Stimulated activated CD4-positive, alpha-beta T cell treated with anti-CD3 and anti-CD28 coated beads, Interleukin-1b, Interleukin-23, amount 100 ng/mL, for 1 hour (primary cell): ENCODE measurements at places on chromosomes 4 and X.

DNA sequence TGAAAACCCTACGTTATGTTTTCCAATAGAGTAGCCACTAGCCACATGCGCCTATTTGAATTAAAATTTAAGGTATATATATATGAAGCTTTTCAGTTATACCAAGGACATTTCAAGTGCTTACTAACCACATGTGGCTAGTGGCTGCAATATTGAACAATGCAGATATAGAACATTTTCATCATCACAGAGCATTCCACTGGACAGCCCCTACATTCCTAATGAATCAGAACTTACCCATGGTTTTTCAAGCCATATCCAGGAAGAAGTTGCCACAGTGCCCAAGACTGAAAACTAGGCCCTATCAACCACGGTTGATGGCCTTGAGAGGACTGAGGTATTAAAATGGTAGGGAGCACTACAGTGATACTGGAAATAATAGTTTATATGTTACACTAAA is 29.7 kb downstream of the NEK1 start:
- no peak for DNase-seq

DNA sequence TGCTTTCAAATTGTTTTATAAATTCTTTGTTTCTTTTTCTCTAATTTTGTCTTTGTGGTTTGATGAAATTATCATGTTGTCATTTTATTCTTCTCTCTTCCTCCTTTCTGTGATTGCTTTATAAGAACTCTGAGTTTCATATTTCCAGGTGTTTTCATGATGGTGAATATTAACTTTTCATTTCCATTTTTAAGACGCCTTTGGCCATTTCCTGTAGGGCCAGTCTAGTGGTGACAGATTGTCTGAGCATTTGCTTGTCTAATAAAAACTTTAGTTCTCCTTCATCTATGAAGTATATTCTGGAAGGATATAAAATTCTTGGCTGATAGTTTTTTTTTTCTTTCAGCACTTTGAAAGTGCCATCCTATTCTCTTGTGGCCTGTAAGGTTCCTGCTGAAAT is 128.1 kb downstream of the FAM13A start:
- DNase-seq, result no peak

GRCh38 chr4:181498148-181498547 is 745.1 kb upstream of the TENM3 start:
- no peak for DNase-seq

DNA sequence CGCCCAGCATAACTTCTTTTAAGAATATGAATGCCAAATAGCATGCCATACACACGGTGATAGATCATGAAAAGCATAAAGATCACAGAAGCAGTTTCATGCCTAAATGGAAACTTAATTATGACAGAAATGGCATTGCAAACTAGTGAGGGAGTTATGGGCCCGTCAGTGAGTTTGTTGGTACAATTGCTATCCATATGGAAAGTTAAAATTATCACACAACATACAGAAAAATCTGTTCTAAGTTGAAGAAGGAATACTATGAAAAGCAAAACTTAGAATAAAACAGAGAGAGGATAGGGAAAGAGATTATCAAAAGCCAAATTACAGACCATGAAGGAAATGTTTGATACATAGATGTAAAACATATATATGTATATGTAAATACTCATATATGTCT is 30.2 kb upstream of the RAP1GDS1 start:
- no peak for DNase-seq

GRCh38 chrX:285076-285677 is 4.0 kb downstream of the PLCXD1 start:
- no peak for DNase-seq

GRCh38 chr4:87007528-87008446 is 73.0 kb downstream of the AFF1 start:
- DNase-seq, result no peak

- no peak for DNase-seq
These were observed 5.8 kb upstream of the SRD5A3 start for GRCh38 chr4:55340266-55340665.

DNA sequence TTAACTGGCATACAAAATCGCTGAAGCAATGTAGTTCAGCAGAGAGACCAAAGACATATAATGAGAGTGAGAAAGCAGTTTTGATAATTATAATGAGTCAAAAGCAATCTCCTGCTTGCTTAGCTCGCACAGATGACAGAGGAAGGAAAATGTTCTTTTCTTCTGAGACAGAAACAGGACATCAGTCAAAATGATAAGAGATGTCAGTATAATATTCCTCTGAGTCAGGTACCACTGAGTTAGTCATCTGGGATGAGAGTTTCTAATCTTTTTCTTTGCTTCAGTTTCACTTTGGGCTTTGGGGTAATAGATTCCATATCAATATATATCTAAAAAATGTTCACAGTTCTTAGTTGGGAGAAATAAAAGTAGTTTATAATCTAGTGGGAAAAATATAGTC is 387.2 kb downstream of the PCDH7 start:
- DNase-seq, result no peak

DNA sequence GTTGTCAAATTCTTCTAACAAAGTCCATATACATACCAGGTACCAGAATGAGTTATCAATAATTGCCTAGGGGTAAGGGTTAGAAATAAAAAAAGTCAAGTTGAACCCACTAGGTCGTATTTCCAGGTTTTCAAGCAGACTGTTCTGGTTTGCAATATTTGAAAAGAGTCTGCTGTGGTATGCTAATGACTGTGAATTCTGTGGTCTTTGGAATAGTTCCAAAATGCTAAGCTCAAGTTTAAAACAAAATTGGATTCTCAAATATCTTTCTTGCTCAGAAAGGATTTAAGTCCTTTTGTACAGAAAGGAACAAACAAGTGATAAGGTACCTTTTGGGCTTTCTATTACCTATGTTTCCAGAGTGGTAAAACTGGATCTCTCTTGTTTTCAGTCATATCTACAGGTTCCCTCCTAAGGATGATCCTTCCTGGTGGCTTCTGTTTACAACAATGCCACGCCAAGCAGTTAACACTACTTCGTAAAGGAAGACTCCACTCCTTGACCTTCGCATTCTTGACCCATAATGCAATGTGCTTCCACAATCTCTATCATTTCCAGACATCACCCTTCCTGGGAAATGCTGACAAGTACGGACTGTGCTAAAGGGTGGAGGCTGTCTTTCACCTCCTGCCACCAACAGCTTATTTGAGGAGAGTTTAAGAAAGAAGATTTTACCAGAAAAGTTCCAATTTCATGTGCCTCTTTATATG is 531.7 kb upstream of the FTHL17 start:
- DNase-seq, result no peak

DNA sequence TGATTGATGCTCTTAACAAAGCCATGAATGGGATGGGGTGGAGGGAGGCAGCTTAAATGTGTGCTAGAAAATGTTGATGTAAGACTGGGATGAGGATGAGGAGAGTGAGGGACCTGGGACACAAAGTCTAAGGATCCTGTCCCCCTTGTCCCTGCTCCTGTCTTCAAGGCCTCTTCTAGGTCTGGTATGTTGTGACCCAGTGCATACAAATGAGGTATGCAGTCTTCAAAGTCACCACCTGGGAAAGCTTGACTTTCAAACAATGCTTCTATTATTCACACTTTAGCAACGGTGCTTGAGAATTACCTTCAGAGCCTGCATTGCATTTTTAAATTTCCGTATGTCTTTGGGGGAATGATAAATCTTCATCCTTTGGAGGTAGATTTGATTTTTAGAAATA is 88.4 kb upstream of the SLC34A2 start:
- DNase-seq, result no peak

GRCh38 chr4:163515198-163515597 is 20.7 kb downstream of the TMA16 start:
- DNase-seq, result no peak

- DNase-seq, result no peak
These were observed 414.4 kb downstream of the AFF2 start for GRCh38 chrX:148914783-148915182.

- DNase-seq, result no peak
These were observed 201.8 kb downstream of the SOWAHB start for GRCh38 chr4:76696109-76696508.

DNA sequence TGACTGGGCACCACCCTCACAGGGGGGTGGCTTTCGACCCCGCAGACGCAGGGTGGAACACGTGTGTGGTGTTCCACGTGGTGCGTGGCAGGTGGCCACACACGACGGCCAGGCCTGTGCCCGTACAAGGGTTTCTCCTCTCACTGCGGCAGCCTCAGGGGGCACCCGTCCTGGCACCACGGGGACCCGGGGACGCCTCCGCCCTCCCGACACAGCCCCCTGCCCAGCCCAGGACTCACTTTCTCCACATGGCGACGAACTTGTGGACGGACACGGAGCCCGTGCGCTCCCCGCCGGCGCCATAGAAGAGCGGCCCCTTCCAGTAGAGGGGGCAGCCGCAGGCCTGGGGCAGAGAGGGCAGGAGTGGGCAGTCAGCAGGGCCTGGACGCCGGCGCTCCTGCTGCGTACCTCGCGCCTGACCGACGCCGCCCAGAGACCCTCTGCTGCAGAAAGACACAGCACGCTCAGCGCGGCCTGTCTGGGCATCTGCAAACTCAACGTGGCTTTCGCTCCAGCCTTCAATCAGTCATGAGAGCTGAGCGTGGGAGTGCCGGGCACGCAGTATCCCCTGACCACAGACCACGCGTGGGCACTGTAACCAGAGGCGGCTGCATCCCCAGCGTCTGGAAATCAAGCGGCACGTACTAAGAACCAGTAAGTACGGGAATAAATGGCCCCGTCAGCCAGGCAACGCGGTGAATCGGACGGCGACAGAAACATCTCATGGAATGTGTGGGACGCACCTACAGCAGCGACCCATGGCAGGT is 28.9 kb upstream of the GTPBP6 start:
- DNase-seq, result no peak

DNA sequence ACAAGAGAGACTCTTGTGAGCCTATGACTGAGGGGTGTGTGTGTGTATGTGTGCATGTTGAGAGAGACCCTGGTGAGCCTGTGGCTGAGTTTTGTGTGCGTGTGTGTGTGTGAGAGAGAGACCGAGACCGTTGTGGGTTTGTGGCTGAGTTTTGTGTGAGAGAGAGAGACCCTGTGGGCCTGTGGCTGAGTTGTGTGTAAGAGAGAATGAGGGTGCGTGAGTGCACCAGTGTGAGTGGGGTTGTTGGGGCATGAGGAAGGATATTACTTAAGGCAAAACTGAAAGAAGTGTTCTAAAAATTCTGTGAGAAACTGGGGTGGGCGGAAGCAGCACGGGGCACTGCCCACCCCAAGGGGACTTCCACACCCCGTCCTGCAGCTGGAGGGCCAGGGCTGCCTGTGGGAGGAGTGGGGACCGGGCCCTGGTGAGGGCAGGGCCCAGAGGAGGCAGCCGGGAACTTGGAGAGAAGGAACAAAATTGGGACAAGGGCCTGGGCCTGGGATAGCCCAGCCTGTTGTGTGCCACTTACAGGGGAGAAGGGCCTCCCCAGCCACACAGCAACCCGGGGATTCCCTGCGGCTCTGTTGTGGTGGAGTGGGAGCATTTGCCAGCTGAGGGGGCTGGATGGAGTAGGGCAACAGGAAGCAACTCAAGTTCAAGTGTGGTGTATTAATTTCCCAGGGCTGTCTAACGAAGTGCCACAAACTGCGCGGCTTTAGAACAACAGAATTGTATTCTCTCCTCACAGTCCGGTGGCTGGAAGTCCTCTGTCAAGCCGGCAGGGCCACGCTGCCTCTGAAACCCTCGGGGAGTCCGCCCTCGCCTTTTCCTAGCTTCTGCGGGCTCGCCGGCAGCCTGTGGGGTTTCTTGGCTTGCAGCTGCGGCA is 22.1 kb downstream of the TMEM131L start:
- no peak for DNase-seq

DNA sequence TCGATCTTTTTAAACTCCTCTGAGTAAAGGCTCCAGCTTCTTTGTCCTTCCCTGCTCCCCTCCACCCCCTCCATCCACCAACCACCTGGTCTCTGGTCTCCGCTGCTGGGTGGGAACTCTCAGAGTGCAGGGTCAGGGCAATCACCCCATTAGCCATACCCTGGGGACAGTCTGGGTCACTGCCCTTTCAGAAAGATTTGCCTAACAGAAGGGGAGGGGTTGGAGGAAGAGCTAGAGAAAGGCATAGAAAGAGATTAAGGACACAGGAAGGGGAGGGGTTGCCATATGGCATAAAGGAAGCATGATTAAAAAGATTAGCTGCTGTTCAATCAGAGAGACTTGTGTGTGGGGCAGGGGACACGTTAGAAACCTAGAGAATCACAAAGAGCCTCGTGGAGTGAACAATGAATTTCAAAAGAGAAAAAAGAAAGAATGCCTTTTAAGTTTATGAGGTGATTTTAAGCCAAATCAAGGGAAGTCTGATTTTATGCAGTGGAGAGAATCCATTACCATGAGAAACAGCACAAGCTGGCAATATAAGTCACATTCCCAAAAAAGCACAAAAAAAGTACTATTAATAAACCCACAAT is 115.5 kb upstream of the ACSL4 start:
- DNase-seq, result no peak

DNA sequence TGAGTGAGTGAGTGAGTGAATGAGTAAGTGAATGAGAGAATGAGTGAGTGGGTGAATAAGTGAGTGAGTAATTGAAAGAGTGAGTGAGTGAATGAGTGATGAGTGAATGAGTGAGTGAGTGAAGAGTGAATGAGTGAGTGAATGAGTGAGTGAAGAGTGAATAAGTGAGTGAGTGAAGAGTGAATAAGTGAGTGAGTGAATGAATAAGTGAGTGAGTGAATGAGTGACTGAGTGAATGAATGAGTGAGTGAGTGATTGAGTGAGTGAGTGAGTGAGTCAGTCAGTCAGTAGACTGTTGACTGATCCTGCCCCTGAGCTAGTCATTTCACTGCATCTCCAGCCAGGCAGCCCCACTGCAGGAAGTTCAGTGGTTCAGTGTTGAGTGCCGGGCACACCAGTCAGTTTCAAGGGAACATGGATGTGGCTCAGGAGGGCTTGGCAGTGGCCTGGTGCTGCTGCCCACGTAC is 228.4 kb upstream of the PSAPL1 start:
- DNase-seq, result no peak

DNA sequence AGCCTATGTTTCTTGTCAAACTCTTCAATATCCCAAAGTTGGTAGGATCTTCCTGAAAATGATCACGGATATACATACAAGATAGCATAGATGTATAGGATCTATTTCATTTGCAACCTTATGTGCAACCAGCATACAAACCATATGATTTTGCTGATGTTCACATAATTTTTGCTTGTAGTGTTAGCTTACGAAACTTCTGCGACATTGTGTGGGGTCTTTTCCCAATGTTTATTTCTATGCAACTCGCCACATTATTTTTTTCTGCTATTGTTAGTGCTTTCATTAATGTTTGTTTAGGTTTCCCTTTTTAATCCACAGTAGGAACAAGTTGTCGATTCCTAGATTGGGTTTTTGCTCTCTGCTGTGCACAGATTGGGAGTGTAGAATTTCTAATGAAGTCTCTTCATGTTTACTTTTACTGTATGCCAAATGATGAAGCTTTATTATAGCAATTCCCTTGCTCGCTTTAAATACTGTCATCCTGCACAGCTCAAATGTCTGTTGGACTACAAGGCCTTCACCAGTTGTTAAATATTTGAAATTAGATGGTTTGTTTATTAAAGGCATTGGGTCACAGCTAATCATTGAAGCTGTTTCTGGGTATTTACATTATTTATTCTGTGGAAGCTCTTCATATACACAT is 257.6 kb upstream of the PCDH7 start:
- DNase-seq, result no peak

- DNase-seq, result no peak
These were observed 480.7 kb downstream of the GRXCR1 start for GRCh38 chr4:43373201-43373600.

- no peak for DNase-seq
These were observed 668.8 kb upstream of the PRKX start for GRCh38 chrX:4382273-4382672.

- no peak for DNase-seq
These were observed 189.9 kb downstream of the BMPR1B start for GRCh38 chr4:94947681-94948108.
